ENCODE measurements at places on chromosomes 16 and 17. TPM values are rescaled to one million over a fixed set of nuclear protein-coding genes. Genes with fewer than 3 reads are reported as not detected.

Gene RHBDF1
- total RNA-seq = 30.9 TPM

Gene CBX2
- total RNA-seq = 19.0 TPM

Gene EPX
- total RNA-seq = not detected

Gene DHRS7B
- 21.2 TPM for total RNA-seq

Gene CASKIN1
- total RNA-seq = 0.56 TPM

Gene KRTAP2-2
- not detected for total RNA-seq

Gene OR4D1
- not detected for total RNA-seq

Gene CYLD
- 17.1 TPM for total RNA-seq

Gene TBX6
- total RNA-seq = 0.40 TPM

Gene CDYL2
- 0.54 TPM for total RNA-seq

Gene RGS11
- 4.4 TPM for total RNA-seq

Gene LITAFD
- total RNA-seq = not detected

Gene GLIS2
- total RNA-seq = 17.5 TPM

Gene ALOX12B
- total RNA-seq = 1.9 TPM

Gene PERCC1
- total RNA-seq = not detected

Gene SDR42E2
- total RNA-seq = not detected

Gene ICAM2
- total RNA-seq = not detected

Gene ALOX15B
- not detected for total RNA-seq

Gene ZNRF1
- total RNA-seq = 26.4 TPM

Gene KRT36
- not detected for total RNA-seq

Gene CNTROB
- 35.7 TPM for total RNA-seq

Gene DCAF7
- total RNA-seq = 60.4 TPM

Gene SGCA
- total RNA-seq = 1.2 TPM

Gene AIPL1
- total RNA-seq = not detected

Gene NLE1
- total RNA-seq = 37.2 TPM

Gene SLC38A8
- not detected for total RNA-seq

Gene KRT12
- total RNA-seq = not detected

Gene PIK3R6
- total RNA-seq = 0.07 TPM

Gene WDR45B
- total RNA-seq = 93.2 TPM

Gene HLF
- 0.22 TPM for total RNA-seq

Gene RHBDL1
- total RNA-seq = 1.0 TPM

Gene CCL8
- not detected for total RNA-seq

Gene USP6
- 0.04 TPM for total RNA-seq

Data from A549 treated with ZK216348 at 1 μM for 4 hours (cell line).